Stimulated activated CD4-positive, alpha-beta T cell treated with anti-CD3 and anti-CD28 coated beads, Interleukin-1b, Interleukin-23, amount 100 ng/mL, for 1 hour (primary cell): ENCODE measurements at places on chromosomes 16 and 17.

DNA sequence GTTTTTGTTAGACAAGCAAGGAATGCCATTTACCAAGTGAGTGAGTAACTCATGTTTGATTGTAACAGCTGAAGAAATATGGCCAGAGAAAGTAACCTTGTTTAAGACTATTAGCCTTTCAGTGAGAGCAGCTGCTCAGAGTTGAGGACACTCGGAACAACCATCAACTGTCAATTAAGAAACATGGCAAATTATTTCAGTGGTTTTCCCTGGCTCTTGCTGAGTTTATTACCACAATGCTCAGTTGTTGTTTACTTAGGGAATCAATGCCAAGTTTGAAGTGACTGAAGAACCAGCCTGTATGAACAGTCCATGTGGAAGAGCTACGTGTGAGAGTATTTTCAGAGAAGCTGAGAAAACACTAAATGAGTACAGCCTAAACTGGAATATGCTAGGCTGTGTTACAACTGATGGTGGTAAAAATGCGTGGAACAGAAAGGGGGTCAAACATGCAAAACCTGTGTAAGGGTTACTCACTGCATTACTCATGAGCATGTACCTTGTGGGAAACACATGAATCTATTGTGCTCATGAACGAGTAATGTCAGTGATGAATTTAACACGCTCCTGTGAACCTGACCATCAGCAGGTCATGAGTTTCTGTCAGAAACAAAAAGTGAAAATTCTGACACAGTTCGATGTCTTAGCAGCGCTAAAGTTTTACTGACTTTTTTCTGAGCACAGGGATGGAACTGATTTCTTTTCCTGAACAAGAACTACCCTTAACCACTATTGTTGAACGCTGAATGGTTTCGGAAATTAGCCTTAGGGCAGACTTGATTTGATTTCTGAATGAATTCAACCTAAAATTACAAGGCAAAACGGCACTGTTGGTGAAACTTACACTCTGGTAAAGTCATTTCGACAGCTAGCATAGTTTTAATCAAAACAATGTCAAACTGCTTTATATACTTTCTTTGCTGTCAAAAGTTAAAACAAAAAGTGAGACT, 33.5 kb downstream of the GNA13 start:
- no peak for DNase-seq

GRCh38 chr16:59355704-59356103, 621.6 kb upstream of the GOT2 start:
- DNase-seq = no peak

DNA sequence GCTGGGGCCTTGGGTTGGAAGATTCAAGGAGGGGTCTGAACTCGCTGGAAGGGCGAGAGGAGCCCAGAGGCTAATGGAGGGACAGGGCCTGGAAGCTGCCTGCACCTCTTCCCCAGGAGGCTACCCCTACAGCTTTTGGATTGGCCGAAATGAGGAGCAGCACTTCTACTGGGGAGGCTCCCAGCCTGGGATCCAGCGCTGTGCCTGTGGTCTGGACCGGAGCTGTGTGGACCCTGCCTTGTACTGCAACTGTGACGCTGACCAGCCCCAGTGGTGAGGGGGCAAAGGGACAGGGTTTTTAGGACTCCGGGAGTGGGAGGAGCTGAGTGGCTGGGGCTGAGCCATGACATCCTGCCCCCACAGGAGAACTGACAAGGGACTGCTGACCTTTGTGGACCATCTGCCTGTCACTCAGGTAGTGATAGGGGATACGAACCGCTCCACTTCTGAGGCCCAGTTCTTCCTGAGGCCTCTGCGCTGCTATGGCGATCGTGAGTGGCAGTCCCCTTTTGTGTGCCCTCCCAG, 8.8 kb downstream of the CNTNAP1 start:
- no peak for DNase-seq

GRCh38 chr16:4410335-4411075, 5.9 kb downstream of the CORO7 start:
- DNase-seq = no peak

DNA sequence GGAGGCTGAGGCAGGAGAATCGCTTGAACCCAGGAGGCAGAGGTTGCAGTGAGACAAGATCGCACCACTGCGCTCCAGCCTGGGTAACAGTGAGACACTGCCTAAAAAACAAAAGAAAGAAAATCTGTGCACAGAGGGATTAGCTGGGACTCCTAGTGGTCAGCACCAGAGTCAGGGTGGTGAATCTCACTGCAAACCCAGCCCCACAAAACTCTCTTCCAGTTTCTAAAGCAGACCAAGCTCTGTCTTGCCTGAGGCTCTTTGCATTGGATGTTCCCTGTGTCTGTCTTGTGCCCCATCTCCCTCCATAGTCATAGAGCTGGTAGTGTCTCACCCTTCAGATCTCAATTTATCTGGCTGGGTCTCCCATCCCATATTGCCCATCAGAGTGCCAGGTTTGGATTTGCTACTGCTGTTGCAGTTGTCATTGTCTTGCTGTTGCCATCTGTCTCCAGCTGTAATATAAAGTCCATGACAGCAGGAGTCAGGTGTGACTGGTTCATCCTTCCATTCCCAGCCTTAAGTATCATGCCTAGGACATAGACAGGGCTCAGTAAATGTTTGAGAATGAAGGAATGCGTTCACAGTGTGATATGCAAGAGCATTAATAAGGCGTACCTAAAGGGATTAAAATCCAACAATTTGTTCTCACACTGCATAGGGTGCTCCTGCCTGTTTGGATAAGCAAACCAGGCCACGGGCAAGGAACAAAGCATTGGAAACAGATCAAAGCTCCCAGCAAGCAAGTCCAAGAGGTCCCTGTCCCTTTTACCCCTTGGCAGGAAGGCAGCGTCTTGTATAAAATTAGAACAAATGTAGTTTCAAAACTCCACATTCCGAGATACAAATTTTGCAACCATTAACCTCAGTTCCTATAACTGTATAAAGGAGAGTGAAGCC, 614.6 kb upstream of the CDH5 start:
- no peak for DNase-seq
